HS-27A (cell line): ENCODE measurements at places on chromosomes 2 and 18.

GRCh38 chr18:8424917-8425725, 184.1 kb upstream of the RAB12 start:
- no peak for DNase-seq

DNA sequence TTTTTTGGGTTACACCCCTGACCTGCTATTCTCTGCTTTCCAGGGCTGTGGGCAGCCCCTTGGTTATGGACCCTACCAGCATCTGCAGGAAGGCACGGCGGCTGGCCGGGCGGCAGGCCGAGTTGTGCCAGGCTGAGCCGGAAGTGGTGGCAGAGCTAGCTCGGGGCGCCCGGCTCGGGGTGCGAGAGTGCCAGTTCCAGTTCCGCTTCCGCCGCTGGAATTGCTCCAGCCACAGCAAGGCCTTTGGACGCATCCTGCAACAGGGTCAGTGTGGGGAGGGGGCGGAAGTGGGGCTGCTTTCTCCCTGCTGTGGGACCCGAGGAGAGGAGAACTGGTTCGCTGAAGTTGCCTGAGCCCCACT, 9.7 kb upstream of the WNT10A start:
- DNase-seq, result no peak

DNA sequence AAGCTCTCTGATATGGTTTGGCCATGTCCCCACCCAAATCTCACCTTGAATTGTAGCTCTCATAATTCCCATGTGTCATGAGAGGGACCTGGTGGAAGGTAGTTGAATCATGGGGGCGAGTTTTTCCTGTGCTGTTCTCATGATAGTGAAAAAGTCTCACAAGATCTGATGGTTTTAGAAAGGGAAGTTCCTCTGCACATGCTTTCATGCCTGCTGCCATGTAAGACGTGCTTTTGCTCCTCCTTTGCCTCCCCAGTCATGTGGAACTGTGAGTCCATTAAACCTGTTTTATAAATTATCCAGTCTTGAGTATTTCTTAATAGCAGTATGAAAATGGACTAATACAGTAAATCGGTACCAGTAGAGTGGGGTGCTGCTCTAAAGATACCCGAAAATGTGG, 34.9 kb downstream of the LTBP1 start:
- no peak for DNase-seq

DNA sequence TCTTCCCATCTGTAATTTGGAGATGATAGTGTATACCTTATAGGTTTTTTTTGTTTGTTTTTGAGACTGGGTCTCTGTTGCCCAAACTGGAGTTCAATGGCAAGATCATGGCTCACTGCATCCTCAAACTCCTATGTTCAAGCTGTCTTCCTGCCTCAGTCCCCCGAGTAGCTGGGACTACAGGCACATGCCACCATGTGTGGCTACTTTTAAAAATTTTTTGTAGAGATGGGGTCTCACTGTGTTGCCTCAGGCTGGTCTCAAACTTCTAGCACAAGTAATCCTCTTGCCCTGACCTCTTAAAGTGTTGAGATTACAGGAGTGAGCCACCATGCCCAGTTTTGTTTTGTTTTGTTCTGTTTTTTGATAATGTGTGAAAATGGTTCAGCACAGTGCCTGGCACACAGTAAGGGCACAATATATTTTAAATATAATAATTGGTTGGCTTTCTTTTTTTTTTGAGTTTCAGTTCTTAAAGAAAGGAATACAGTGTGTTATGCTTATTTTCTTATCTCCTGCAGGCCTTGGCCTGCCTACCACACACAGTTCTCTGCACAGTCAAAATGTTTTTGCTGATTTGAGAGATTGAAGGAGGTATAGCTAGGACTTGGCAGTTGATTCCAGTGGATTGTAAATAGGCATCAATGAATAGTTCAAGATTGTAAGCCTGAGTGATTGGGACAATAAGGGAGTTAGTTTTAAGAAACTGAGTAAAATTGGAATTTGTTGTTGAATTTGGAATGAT, 6.1 kb downstream of the ACTR3 start:
- DNase-seq, result no peak

GRCh38 chr2:16660114-16660513, 5.5 kb downstream of the CYRIA start:
- no peak for DNase-seq

- DNase-seq, result no peak
These were observed 62.0 kb downstream of the CIB4 start for GRCh38 chr2:26579025-26579722.

DNA sequence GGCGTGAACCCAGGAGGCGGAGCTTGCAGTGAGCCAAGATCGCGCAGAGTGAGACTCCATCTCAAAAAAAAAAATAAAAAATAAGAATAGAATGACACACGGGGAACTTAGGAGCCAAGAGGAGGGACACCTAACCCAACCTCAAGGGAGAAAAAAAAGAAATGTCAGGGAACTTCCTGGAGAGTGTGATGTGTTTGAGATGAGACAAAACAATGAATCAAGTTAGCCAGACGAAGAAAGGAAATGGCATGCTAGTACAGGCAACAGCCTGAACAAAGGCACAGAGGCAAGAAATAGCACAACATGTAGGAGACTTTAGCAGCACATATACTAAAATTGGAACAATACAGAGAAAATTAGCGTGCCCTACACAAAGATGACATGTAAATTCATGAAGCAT, 36.7 kb upstream of the PAPOLG start:
- no peak for DNase-seq

GRCh38 chr2:113069676-113070605, 2.2 kb downstream of the IL1F10 start:
- DNase-seq, result peak; percentile 75

GRCh38 chr2:109285244-109285651, 156.2 kb downstream of the SH3RF3 start:
- no peak for DNase-seq

DNA sequence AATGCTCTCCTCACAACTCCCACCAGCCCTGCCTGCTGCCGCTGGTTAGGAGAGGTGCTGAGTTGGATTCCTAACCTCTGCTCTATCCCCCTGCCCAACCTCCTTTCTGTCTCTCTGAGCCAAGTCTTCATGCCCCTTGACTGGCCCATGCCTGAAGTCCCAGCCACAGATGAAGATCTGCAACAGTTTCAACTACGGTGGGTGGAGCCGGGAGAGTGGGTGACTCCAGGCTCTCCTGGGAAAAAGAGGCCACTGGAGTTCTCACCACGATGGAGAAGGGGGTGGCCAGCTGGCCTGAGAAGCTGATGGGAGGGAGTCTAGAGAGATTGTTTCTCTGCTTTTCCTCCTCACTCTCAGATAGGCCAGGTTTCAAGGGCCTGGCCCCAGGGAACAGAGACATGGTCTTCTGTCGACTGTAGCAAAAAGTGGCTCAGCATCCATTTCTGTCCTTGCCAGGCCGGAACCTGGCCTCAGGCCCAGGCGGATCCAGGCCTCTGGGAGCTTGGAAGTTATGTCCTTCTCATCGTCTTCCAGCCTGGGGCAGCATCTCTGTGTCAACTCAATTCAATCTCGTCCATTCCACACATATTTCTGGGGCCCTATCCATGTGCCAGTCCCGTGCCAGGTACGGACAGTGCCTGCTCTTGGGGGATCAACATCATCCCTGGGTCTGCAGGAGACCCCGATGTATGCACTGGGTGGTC, 75.3 kb downstream of the INHBB start:
- no peak for DNase-seq

- no peak for DNase-seq
These were observed 87.0 kb upstream of the TMEM200C start for GRCh38 chr18:5982332-5982731.

GRCh38 chr18:8252371-8252770, 356.9 kb upstream of the RAB12 start:
- no peak for DNase-seq

GRCh38 chr2:31997653-31998052, 13.2 kb downstream of the MEMO1 start:
- no peak for DNase-seq

GRCh38 chr2:225122583-225123486, 80.6 kb upstream of the DOCK10 start:
- DNase-seq, result no peak

DNA sequence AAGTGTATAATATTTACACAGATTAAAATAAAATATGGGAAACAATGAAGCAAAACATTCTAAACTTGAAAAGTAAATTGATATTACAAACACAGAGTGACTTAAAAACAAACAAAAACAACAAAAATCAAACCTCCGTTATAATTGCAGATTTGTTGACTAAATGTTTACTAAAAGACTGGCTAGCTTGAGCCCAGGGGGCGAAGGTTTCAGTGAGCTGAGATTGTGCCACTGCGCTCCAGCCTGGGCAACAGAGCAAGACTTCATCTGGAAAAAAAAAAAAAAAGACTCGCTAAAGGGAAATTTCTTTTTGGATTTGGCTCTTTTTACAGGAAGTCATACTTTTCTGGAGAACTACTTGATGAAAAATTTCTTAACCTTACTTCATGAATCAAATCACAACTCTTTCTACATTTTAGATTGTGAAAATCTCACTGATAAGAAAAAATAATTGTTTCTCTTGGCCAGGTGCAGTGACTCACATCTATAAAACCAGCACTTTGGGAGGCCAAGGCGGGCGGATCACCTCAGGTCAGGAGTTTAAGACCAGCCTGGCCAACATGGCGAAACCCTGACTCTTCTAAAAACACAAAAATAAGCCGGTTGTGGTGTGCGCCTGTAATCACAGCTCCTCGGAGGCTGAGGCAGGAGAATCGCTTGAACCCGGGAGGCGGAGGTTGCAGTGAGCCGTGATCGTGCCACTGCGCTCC, 9.7 kb downstream of the TFPI start:
- DNase-seq, result no peak

GRCh38 chr18:37440206-37440605, 125.4 kb downstream of the CELF4 start:
- DNase-seq, result no peak

DNA sequence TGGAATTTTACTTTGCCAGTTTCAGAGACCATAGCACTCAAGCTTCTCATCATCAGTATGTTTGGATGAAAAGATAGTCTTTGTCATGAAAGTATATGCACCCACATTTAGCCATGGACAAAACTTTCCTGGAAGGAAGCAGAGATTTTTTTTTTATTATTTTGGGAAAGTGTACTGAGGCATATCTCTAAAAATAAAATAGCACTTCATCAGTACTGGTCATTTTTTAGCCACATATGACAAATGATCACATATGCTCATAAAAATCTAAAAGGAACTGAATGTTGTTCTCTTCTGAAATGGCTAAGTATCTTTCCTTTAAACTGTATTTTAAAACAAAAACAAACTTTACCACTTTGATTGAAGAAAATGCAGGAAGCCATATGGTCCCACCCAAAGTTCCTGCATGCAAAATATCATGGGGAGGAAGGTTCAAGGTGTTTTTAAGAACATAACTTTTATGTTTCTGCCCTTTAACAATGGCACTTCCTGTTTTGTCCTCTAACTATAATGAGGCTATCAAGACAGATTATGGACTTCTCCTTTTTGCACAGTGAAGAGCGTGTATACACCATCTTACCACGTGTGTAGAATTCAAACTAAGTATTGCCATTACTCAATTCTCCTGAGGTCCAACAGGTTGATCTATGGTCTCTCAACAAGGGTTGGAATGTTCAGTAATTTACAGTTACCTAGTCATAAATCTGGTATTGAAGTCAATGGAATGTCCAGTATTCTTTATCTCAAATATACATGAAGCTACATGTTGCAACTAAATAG, 77.1 kb upstream of the SLC39A10 start:
- no peak for DNase-seq

DNA sequence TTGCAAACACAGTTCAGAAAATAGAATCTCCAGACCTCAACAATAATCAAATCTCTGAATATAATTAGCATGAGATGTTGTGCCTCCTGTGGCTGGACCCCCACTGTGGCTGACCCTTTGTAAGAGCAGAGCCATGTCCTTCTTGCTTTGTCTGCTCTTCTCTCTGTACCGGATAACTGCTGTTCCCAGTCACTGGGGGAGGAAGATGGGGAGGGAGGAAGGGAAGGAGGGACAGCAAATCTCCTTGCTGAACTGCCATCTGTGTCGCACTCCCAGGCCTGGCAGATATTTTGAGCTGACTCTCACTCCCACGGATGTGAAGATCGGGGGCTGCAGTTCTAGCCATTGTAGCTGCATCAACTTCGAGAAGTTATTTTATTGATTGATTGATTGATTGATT, 319.0 kb upstream of the CXCR4 start:
- DNase-seq, result no peak

DNA sequence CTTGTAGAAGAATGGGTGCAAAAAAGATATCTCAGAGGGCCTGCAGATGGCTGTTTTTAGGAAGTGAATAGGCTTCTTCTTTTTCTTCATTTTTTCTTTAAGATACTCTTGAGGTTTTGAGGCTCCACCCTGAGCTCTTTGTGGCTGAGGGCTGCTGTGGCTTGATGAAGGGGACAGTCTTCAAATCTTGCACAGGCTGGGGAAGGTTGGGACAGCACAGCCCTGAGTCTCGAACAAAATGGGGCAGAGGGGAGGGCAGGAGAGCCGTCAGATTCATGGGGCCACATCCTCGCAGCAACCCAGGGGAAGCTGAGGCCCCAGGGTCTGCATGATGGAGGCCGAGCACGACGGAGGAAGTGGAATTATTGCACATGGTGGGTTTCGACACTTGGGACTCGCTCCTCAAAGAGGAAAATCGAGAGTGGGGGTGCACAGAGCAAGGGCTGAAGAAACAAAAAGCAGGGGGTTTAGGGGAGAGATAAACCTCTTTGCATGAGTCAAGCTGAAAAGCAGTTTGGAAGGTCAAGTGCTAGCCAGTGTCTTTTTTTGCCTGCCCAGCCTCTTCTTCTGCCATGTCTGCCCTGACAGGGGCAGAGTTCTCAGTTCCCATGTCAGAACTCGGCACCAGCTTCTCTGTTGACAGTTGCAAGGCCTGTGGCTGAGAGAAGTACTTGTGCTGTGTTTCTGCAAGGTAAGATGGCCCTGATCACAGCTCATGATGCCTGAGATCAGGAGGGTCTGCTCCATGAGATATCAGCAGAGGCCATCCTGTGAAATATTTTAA, 19.5 kb downstream of the INPP4A start:
- no peak for DNase-seq

- no peak for DNase-seq
These were observed 7.2 kb upstream of the SNTG2 start for GRCh38 chr2:943461-943797.

GRCh38 chr18:41320100-41320499, 634.9 kb upstream of the PIK3C3 start:
- no peak for DNase-seq

DNA sequence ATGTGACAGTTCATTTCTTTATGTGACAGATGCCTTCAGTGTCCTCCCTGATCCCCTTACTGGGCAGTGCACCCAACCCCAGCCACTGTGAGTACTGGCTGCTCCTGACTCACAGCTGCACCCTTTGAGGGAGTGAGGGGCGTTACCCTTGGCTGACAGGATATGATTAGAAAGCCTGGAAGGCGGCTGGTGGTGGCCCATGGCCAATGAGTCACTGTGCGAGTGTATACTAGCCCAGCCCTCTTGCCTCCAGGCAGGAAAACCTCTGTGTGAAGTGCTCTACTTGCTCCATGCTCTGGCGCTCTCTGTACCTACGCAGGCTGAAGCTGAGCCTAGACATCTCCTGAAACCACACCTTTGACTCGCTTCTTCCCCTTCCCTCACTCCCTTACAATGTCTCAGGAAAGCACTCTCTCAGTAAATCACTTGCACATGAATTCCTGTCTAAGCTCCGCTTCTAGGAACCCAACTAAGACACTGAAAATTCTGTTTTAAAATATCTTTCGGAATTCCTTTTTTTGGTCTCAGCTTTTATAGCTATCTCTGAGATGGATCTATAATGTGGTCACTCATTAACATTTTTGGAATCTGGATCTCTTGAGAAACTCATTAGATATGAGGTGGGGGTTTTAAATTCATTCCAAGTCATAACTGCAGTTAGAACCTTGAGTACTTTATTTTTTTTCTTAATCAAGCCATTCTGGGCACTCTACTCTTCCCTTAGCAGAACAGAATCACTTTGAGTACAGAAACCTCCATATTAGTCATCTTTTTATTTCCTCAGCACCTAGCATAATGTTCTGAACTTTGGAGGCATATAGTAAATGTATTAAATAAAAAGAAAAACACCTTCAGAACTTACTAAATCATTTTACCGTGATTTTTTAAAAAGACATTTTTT, 25.3 kb upstream of the STAM2 start:
- DNase-seq, result peak; percentile 83
